ENCODE measurements at places on chromosomes 16 and 17. TPM values are rescaled to one million over a fixed set of nuclear protein-coding genes. Genes with fewer than 3 reads are reported as not detected.

The KRTAP29-1 gene
- total RNA-seq: not detected

The CDRT15L2 gene
- not detected for total RNA-seq

The TLCD2 gene
- total RNA-seq: 4.8 TPM

The C16orf89 gene
- 1.1 TPM for total RNA-seq

The PPP1R27 gene
- not detected for total RNA-seq

The HAS3 gene
- total RNA-seq: 1.4 TPM

The OR3A2 gene
- total RNA-seq: not detected

The CIBAR2 gene
- total RNA-seq: not detected

The KRTAP1-5 gene
- total RNA-seq: not detected

The HOXB1 gene
- total RNA-seq: not detected

The TMC7 gene
- total RNA-seq: 0.85 TPM

The WNT9B gene
- total RNA-seq: not detected

The KRTAP3-2 gene
- total RNA-seq: not detected

Measured in gastroesophageal sphincter (tissue), 4 donors.